ENCODE measurements at places on chromosomes 5 and 9. TPM values are rescaled to one million over a fixed set of nuclear protein-coding genes. Genes with fewer than 3 reads are reported as not detected.

The PCDHA10 gene
- total RNA-seq: 5.5 TPM

The C5orf52 gene
- total RNA-seq: not detected

The MORN5 gene
- total RNA-seq: not detected

The PTGDS gene
- 2.3 TPM for total RNA-seq

The IFNA21 gene
- total RNA-seq: not detected

The CNTNAP3 gene
- total RNA-seq: 5.1 TPM

The PCDHGA12 gene
- 1.3 TPM for total RNA-seq

The CLINT1 gene
- total RNA-seq: 84.7 TPM

The TESK1 gene
- 13.9 TPM for total RNA-seq

The VCAN gene
- total RNA-seq: 393 TPM

The FASTKD3 gene
- 8.7 TPM for total RNA-seq

The MPDZ gene
- 40.3 TPM for total RNA-seq

The ANGPTL2 gene
- total RNA-seq: 10.6 TPM

The PLAC8L1 gene
- total RNA-seq: 0.92 TPM

The BTNL8 gene
- 0.48 TPM for total RNA-seq

The SLC1A3 gene
- 35.3 TPM for total RNA-seq

The LCN2 gene
- 1.1 TPM for total RNA-seq

The MZB1 gene
- total RNA-seq: not detected

The EIF4EBP3 gene
- 8.9 TPM for total RNA-seq

The PCDHB8 gene
- total RNA-seq: 0.92 TPM

The GRXCR2 gene
- total RNA-seq: not detected

The MTAP gene
- 100 TPM for total RNA-seq

The AHRR gene
- total RNA-seq: 1.4 TPM

The ADAMTSL1 gene
- total RNA-seq: 0.90 TPM

The ANAPC2 gene
- 41.9 TPM for total RNA-seq

The CD72 gene
- total RNA-seq: 4.5 TPM

The CARD6 gene
- total RNA-seq: 0.50 TPM

The NUTM2G gene
- total RNA-seq: 0.25 TPM

The FABP6 gene
- 3.6 TPM for total RNA-seq

The ADCY2 gene
- total RNA-seq: 131 TPM

The DEPDC1B gene
- 67.4 TPM for total RNA-seq

The FCHO2 gene
- 15.7 TPM for total RNA-seq

The NTMT1 gene
- total RNA-seq: 66.1 TPM

The FCN2 gene
- total RNA-seq: not detected

The PCDHA6 gene
- 6.5 TPM for total RNA-seq

The PRR16 gene
- 0.73 TPM for total RNA-seq

The RHOBTB3 gene
- 11.5 TPM for total RNA-seq

The GTF3C5 gene
- 89.4 TPM for total RNA-seq

The DNAJA1 gene
- total RNA-seq: 169 TPM

The MEIKIN gene
- not detected for total RNA-seq

The CAVIN4 gene
- 9.1 TPM for total RNA-seq

The DBH gene
- 0.29 TPM for total RNA-seq

The ANKRD34B gene
- 6.3 TPM for total RNA-seq

The ZMAT2 gene
- total RNA-seq: 56.8 TPM

The DRD1 gene
- 0.19 TPM for total RNA-seq

The CDKN2B gene
- 0.31 TPM for total RNA-seq

The IFNK gene
- not detected for total RNA-seq

Measured in H1 (cell line).